Cardiac fibroblast (primary cell): ENCODE measurements at places on chromosomes 5 and 9.
A peak's percentile ranks its signal among the peaks of the same experiment; 100 is the strongest.

DNA sequence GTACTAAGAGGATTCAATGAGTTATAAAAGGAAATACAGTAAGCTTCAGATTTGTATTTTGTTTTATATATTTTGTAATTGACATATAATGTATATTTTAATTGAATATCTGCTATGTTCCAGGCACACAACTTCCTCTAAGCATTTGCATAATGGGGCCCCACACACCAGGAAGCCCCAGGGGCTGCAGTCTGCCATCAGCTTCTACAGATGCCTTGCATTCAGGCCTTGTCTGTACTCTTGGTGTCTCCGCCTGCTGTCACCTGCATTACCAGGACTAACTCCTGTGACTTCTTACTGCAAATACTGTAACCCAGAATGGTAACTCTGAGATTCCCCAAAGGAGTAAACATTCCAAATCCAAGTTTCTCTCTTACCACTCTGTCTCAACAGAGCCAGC lies 20.6 kb downstream of the ARL15 start:
- no peak for DNase-seq

DNA sequence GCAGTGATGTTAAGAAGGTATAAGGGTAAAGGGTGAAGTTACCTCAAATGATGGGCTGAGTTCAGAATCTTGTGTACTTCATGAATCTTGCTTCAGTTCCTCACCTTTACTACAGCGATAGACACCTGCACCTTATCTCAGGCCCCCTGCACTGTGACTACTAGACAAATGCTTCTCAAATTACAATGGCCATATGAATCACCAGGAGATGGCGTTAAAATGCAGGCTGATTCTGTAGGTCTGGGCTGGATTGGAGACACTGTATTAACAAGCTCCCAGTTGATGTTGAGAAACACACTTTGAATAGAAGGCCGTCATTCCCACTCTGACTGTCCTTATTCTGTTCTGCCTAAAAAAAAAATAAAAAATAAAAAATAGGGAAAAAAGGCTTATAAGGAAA lies 29.8 kb downstream of the TARS1 start:
- peak; percentile 81 for DNase-seq

GRCh38 chr9:115367780-115368525 lies 250.0 kb upstream of the TNC start:
- no peak for DNase-seq

- no peak for DNase-seq
Measured at GRCh38 chr5:169923988-169924387, 56.3 kb downstream of the INSYN2B start.
